ENCODE measurements at places on chromosomes 1 and 21.

GRCh38 chr1:7534061-7534825 lies 236.9 kb upstream of the VAMP3 start:
- DNase-seq = no peak

- no peak for DNase-seq
Measured at GRCh38 chr1:84505493-84506001, 639 bp upstream of the SPATA1 start.

DNA sequence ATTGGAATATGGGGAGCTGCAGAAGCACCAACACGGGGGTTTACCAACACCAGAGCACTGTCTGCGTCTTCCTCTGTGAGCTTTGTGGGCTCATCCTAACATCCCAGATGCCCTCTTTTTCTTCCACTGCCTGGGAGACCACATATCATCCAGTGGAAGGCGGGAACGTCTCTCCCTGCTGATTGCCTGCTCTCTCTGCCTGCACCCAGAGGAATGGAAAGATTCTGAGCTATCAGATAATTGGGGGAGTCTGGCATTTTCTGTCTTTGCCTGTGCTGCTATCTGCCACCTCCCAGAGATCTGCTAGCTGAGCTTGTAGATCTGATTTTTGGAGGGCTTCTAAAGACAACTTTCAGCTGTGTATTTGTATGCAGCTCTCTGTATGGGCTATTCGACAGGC lies 166.2 kb upstream of the PLXNA2 start:
- DNase-seq = no peak

DNA sequence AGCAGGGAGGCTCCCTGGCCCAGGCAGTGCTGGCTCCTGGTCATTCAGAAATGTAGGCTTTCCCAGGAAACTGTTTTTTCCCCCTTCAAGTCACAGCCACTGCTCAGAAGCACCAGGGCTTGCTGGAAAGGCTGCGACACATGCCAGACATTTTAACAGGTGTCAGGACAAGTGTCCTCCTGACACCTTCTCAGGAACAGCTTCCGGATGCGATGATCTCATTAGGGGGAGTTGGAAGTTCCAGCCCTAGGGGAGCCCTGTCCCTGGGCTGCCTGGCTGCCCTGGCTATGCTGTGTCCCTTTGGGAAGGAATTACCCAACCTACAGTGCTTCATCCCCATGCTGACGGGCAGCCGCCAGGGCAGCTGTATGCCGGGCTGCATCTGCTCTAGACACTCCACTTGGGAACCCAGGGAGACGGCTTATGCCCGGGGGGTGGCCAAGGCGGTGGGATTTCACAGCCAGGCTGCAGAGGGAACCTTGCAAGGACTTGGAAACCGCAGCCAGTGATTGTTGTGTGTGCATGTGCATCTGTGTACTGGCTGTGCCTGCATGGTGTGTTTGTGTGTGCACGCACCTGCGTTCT lies 41.8 kb downstream of the AJAP1 start:
- no peak for DNase-seq

GRCh38 chr1:36942148-36942547 lies 92.2 kb downstream of the GRIK3 start:
- DNase-seq = no peak

DNA sequence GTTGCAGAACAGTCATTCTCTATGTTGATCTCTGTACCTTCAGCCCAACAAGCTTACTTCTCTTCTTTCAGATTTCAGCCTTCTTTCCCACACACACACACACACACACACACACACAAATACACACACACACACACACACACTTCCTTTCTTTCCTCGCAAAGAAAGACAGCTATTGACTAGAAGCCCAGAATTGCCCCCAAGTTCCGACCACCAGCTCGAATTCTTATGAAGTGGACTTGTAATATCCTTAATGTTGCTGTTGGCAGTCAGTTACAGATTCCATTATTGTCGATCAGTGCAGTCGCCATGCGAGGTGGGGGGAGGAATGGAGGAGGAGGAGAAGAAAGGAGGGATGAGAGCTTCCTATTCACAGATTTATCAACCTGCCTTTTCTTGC lies 125.5 kb downstream of the CLEC20A start:
- no peak for DNase-seq

DNA sequence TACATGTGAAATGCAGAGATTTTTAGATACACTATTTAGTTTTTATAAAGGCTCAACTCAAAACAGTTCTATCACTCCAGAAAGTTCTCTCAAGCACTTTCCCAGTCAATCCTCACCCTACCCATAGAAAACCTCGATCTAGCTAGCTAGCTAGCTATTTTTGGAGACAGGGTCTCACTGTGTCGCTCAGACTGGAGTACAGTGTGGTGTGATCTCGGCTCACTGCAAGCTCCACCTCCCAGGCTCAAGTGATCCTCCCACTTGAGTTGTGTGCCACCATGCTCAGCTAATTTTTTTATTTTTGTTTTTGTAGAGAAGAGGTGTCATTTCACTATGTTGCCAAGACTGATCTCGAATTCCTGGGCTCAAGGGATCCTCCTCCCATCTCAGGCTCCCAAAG lies 236.9 kb downstream of the RERE start:
- DNase-seq = no peak

- peak; percentile 59 for DNase-seq
Measured at GRCh38 chr1:156704930-156705320, 458 bp downstream of the CRABP2 start.

DNA sequence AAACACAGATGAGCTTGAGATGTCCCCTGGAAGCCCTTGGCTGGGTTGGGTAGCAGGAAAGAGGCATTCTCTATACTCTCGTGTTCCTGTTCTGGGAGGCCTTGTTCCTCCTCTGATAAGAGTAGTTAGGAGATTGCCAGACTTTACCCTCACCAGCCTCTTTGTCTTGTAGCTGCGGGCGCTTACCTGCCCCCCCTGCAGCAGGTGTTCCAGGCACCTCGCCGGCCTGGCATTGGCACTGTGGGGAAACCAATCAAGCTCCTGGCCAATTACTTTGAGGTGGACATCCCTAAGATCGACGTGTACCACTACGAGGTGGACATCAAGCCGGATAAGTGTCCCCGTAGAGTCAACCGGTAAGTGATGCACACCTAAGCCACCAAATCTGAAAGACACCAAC lies 5.2 kb downstream of the AGO1 start:
- no peak for DNase-seq

DNA sequence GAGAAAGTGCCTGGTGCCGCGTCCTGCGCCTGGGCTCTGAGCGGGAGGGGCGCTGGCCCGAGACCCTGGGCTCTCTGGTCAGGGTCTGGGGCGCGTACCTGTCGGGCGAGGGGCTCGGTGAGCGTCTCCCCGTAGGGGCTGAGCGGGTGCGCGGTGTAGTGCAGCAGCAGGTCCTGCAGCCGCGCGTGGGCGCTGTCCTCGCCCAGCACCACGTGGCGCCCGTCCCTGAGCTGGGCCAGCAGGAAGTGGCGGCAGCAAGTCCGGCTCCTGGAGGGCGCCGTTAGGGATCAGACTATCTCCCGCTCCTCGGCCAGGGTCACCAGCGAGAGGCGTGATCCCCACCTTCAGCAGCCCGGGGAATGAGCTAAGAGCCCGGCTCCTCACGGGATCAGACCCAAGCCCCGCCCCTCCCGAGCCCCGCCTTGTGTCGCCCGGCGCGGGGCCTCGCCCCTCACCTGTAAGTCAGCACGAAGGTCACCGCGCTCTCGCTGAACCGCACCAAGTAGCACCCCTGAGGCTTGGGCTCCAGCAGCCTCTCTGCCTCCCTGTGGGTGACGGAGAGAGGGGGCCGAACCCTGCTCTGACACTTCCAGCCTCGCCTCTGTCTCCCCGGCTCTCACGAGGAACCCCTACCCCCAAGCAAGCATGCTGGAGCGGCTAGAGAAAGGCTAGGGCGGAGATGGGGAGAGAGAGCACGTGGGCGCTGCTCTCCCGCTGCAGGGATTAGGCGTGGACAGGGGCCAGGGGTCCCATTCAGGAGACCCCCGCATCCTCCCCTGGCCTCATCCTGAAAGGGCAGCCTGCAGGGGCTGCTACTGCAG lies 2.7 kb downstream of the SH2D2A start:
- peak; percentile 85 for DNase-seq

- DNase-seq = no peak
Measured at GRCh38 chr21:32391755-32392154, 1.1 kb downstream of the URB1 start.

DNA sequence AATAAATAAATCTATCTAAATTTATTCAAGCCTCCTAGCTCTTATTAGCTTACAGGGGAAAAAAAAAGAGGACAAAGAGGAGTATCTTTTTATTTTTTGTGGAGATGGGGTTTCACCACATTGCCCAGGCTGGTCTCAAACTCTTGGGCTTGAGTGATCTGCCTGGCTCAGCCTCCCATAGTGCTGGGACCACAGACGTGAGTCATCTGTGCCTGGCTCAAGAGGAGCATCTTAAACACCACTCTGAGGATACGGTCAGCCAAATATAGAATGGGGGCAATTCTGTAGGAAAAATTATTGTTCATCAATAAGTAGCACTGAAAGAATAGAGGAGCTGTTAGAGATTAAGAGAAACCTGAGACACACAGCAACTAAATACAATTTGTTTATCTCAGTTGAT lies 24.1 kb downstream of the SLC45A3 start:
- DNase-seq = no peak

- no peak for DNase-seq
Measured at GRCh38 chr21:36647279-36648093, 51.4 kb upstream of the SIM2 start.

GRCh38 chr1:232655028-232655745 lies 25.3 kb upstream of the SIPA1L2 start:
- DNase-seq = no peak

- no peak for DNase-seq
Measured at GRCh38 chr1:71921204-71921603, 361.1 kb downstream of the NEGR1 start.

- DNase-seq = no peak
Measured at GRCh38 chr1:9927259-9927658, 15.9 kb downstream of the LZIC start.

- no peak for DNase-seq
Measured at GRCh38 chr1:21251773-21252471, 38.3 kb downstream of the ECE1 start.

DNA sequence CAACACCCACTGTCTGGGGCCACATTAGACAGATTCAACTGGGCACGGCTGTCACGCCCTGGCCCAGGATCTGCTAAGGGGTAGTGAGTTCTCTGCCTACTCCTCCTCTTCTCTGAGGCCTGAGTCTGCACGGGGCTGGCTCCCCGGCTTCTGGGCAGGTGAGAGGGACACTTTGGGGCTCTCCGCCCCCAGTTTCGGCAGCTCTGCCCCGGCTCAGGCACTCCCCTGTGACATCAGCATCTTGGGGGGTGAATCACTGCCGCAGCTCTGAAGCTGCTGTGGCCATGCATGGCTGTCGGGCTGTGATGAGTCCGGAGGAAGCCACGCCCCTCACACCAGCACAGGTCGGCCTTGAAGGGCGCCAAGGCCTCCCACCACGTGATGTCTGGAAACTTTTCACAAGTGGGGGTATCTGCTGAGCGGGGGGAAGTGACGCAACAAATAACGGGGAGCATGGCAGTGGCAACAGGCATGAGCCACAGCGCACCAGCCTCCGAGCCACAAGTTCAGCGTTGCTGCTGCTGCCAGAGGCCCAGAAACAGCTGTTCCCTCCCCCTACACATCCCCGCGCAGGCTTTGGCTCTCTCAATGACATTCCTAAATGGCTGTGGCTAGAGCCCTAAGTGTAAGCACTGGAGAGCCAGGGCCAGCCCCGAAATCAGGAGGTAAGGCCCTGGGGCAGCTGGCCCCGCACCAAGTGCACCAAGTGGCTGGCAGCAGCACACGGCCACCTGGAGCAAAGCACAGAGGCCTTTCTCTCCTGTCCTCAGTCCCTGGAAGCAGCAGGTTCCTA lies 26.3 kb downstream of the ZBTB17 start:
- DNase-seq = peak; percentile 87

DNA sequence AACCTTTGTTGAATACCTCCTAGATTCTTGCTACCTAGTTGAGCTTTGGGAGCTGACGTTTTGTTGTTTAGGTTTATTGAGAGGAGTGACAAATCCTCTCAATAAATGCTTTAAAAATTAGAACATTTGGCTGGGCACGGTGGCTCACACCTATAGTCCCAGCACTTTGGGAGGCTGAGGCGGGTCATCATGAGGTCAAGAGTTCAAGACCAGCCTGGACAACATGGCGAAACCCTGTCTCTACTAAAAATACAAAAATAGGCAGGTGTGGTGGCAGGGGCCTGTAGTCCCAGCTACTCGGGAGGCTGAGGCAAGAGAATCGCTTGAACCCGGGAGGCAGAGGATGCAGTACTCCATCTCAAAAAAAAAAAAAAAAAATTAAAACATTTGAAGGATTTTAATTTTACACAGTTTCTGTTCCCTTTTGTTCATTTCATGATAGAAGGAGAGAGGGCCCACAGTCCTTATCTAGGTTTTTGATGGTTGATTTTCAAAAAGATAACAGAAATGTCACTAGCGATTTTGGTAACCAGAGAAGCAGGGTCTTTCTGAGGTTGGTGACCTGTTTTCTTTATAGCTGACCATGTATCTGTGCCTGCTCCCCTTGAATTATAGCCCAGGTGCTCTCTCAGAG lies 44.2 kb upstream of the PIGV start:
- no peak for DNase-seq

GRCh38 chr21:45518742-45519141 lies 23.5 kb downstream of the SLC19A1 start:
- DNase-seq = no peak

- no peak for DNase-seq
Measured at GRCh38 chr1:66292944-66293343, 241.0 kb upstream of the SGIP1 start.

DNA sequence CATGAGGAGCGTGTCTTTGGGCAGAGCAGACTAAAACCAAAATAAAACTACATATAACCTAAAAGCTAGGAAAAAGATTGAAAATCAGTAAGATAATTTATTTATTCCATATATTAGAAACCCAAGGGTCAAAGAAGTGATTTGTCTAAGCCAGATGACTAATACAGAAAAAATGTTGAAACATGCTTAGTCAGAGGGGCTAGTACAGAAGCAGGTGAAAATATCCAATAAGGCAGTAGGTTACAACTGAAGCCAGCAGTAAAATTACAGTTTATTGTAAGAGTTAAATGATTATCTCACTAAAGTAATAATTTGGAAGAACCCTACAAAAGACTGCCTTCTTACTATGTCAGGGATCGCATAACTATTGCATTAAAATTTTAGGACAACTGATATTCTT lies 1190.9 kb upstream of the PRMT6 start:
- DNase-seq = no peak

- DNase-seq = no peak
Measured at GRCh38 chr1:77768006-77768405, 8.4 kb upstream of the USP33 start.

DNA sequence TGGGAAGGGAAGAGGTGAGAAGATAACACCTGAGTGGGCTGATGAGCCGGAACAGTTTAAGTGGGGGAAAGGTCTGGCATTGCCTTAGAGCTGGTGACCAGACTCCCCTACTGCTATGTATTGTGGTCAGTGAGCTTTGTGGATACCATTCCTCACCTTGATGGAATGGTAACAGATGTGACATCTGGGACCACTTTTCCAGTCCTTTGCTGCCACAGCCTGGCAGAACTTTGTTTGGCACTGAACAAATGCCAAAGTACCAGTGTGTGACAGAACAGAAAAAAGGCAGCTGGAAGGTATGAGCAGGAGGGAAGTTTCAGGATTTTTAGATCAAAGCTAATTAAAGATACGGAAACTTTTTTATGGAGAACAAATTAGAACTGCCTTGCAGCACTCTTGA lies 6.2 kb downstream of the MED8 start:
- no peak for DNase-seq
